ENCODE measurements at places on chromosomes 5 and 9. TPM values are rescaled to one million over a fixed set of nuclear protein-coding genes. Genes with fewer than 3 reads are reported as not detected.

- H3K27ac ChIP-seq, result no peak overlapping the region
- no peak for DNase-seq
- H3K27me3 ChIP-seq, result no peaks in the 10 kb centered on the region
- no peak overlapping the region for H3K4me3 ChIP-seq
- H3K36me3 ChIP-seq, result no peaks in the 10 kb centered on the region
Measured at GRCh38 chr5:97575322-97575721, 392.3 kb upstream of the RIOK2 start.

The SLC25A2 gene
- not detected for polyA plus RNA-seq

The MYMK gene
- polyA plus RNA-seq, result not detected

The PCDHA12 gene
- polyA plus RNA-seq, result not detected

The DMRTA1 gene
- polyA plus RNA-seq, result not detected

GRCh38 chr5:150458802-150459557 is 9.4 kb upstream of the RPS14 start:
- H3K36me3 ChIP-seq, result no peaks in the 10 kb centered on the region
- H3K4me3 ChIP-seq, result no peak overlapping the region
- H3K4me1 ChIP-seq, result peaks cover 31% of the 10 kb centered on the region
- peak; percentile 84 for DNase-seq
- no peaks in the 10 kb centered on the region for H3K27me3 ChIP-seq

The DOCK8 gene
- polyA plus RNA-seq, result 71.6 TPM

- DNase-seq, result no peak
- H3K4me3 ChIP-seq, result no peak overlapping the region
- no peak overlapping the region for H3K27ac ChIP-seq
- H3K36me3 ChIP-seq, result no peaks in the 10 kb centered on the region
Measured at GRCh38 chr9:106704056-106704615, 158.8 kb upstream of the ZNF462 start.

DNA sequence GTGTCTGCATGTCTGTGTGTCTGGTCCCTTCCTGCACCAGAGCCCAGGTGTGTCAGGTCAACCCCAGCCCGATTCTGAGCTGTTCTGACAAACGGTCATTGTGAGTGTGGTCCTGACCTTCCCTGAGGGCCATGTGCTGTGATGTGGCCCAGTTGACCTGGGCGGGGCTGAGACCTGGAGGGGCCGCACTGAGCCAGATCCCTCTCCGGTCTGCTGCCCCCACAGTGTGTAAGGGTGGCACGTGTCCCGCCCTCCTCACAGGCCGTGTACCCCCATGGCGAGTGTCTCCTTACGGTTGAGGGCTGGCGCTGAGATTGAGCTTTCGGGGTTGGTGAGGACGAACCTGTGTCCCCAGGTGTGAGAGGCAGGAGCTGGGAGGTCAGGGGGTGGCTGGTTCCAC is 136.5 kb downstream of the MRPL36 start:
- H3K27me3 ChIP-seq, result peaks cover 20% of the 10 kb centered on the region
- DNase-seq, result no peak
- H3K4me1 ChIP-seq, result peaks cover 5% of the 10 kb centered on the region
- no peak overlapping the region for H3K4me3 ChIP-seq
- H3K27ac ChIP-seq, result no peak overlapping the region
